Renal pelvis (tissue), 12 donors: ENCODE measurements at places on chromosomes 5 and 9. TPM values are rescaled to one million over a fixed set of nuclear protein-coding genes. Genes with fewer than 3 reads are reported as not detected.

DHFR gene
- 54.7 TPM for polyA plus RNA-seq

NMUR2 gene
- polyA plus RNA-seq = 0.09 TPM

TMCO6 gene
- polyA plus RNA-seq = 16.5 TPM

DOCK8 gene
- 12.9 TPM for polyA plus RNA-seq

CCDC69 gene
- polyA plus RNA-seq = 5.5 TPM

SLC45A2 gene
- polyA plus RNA-seq = 0.96 TPM

SMIM33 gene
- polyA plus RNA-seq = 0.12 TPM

SPACA9 gene
- polyA plus RNA-seq = 10.8 TPM

IL4 gene
- not detected for polyA plus RNA-seq

BAAT gene
- polyA plus RNA-seq = 0.31 TPM

DNA sequence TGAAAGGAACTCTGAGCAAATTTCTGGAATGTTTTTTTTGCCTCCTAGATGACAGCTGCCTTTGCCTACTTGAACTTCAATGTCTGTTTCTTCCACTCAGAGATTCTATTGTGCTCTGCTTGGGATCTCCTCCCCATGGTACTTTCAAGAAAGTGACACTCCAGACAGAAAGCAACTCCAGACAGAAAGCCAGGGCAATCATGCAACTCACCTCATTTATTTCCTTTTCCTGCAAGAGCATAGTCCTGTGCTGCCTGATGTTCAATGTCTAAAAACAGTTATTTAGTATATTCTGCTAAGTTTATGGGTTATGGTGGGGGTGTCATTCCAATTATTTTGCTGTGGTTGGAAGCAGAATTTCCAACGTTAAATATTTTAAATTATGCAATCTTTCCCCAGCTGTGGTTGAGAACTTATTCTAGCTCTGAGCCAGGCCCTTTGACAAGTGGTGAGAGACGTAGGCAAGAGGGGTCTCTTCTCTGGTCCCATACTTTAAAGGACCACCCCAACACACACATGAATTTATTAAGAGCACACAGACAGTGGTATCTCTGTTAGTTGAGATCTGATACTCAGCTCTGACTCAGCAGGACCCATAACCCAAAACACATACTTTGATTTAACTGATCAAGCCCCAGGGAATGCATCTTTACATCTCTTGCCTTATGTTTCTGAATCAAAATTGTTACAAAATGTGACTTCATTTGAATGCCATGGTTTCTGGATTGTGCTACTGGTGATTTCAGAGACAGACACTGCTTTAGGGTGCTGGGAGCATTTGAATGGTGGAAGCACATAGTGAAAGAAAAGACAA is 39.5 kb upstream of the MAMDC2 start:
- DNase-seq = no peak

- peak; percentile 94 for DNase-seq
Observed at GRCh38 chr9:121650217-121651007, 1.0 kb upstream of the DAB2IP start.

- no peak for DNase-seq
Observed at GRCh38 chr5:31397926-31398557, 133.9 kb downstream of the DROSHA start.

GRCh38 chr9:110058304-110058953 is 149.5 kb downstream of the C9orf152 start:
- peak; percentile 42 for DNase-seq

GRCh38 chr9:78021697-78022096 is 9.9 kb downstream of the GNAQ start:
- no peak for DNase-seq

GRCh38 chr5:28896949-28897348 is 1858.6 kb upstream of the CDH9 start:
- DNase-seq = no peak

- no peak for DNase-seq
Observed at GRCh38 chr5:14561741-14562140, 19.9 kb upstream of the OTULINL start.

DNA sequence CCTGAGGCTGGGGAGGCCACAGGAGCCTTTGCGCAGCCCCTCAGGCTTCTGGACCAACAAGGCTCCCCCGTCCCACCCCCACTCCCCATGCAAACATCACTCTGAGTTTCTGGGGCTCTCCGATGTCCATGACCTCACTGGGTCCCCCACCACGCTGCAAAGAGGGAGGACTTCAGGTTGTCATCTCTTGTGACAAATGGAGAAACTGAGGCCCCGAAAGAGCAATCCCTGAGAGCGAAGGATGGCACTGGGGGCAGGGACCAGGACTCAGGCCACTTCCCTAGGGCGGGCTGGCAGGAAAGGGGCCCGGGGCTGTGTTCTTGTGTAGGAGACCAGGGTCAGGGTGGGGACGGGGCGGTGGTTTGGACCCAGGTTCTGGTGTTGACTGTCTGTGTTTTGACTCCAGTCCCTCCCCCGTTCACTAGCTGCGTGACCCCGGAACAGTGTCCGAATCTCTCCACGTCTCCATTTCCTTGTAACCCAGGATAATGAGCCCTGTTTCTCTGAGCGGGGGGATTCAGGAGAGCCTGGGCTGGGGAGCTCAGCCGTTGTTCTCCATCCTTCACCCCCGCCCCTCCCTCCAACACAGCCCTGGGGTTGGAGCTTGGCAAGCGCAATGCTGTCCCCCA is 13.9 kb downstream of the FIBCD1 start:
- no peak for DNase-seq

GRCh38 chr5:67547682-67548081 is 351.1 kb upstream of the CD180 start:
- DNase-seq = no peak

DNA sequence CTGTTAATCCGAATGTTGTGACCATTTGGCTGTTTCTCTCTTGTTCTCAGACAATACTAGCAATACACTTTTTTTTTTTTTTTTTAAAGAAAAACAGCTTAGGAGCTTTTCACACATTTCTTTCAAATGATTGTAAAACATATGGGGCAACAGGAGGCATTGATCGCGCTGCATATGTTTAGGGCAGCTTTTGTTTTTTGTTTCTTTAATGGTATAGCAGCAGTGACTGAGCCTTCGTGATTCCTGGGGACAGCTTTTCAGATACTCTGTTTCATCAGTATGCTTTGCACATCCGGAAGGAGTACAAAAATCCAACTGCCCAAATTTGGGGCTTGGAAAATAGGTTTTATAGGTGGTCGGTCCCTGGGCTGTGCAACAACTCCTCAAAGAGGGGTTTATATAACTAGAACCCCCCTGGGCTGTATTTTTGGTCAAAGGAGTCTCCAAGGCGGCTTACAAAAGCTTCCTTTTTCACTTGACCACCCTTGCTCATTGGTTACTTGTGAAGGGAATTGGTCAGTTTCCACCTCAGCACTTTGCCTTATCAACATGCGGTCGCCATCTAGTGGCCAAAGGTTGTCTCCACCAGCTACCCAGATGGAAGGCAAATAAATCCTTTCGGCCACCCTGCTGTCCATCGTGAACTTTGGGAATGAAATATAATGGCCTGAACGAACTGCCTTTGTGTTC is 91.8 kb downstream of the PDE6A start:
- peak; percentile 65 for DNase-seq

DNA sequence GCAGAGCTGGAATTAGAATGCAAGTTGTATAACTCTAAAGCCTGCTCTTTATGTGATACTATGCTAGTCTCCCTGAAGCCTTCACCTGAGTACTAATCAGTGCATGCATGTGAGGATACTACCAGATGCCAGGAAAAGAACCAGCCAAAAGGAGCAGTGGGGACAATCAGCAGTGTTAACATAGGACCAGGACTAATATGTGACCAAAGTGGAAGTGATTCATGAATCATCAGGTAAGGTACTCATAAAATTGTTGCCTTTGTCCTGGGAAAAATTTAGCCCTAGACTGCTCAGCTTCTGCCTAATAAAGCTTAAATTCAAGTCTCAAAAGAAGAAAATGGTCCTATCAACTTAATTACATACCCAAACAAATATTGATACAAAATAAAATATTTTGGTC is 13.4 kb upstream of the TSLP start:
- DNase-seq = no peak

DNA sequence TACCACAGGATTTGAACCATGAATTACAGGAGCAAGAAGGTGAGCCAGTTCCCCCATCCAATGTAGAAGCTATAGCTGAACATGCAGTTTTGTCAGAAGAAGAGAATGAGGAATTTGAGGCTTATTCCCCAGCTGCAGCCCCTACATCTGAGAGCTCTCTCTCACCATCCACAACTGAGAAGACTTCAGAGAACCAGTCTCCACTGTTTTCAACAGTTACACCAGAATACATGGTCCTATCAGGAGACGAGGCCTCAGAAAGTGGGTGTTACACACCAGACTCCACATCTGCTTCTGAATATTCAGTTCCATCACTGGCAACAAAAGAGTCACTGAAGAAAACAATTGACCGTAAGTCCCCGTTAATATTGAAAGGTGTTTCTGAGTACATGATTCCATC is 40.9 kb downstream of the CMYA5 start:
- no peak for DNase-seq

DNA sequence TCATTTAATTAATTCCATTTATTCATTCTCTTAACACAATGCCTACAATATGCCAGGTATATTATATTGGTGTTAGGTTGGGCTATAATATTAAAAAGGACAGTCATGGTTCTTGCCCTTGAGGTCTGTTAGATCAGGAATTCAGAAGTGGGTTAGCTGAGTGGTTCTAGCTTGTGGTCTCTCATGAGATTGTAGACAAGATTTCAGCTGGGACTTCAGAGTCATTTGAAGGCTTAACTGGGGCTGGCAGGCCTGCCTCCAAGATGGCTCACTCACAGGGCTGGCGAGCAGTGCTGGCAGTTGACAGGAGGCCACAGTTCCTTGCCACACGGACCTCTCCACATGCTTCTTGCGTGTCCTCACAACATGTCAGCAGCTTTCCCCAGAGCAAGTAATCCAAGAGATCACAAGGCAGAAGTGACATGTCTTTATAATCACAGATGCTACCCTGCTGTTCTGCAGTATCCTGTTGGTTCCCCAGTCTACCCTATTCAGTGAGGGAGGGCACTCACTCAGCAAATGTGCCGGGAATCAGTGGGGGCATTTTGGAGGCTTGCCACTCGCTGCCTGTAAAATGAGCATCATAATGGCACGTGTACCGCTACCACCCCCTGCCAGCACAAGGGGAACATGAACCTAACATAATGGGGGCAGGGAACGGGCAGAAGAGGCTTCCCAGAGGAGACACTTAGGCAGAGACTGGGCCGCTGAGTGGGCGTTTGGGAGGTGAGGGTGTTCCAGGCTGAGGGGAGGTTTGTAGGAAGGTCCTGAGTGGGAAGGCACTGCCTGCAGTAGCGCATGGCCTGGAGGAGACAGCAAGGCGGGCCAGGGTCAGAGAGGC is 70.0 kb downstream of the EXOSC2 start:
- DNase-seq = no peak

GRCh38 chr9:8860925-8861324 is 1061.3 kb upstream of the DMAC1 start:
- DNase-seq = no peak

DNA sequence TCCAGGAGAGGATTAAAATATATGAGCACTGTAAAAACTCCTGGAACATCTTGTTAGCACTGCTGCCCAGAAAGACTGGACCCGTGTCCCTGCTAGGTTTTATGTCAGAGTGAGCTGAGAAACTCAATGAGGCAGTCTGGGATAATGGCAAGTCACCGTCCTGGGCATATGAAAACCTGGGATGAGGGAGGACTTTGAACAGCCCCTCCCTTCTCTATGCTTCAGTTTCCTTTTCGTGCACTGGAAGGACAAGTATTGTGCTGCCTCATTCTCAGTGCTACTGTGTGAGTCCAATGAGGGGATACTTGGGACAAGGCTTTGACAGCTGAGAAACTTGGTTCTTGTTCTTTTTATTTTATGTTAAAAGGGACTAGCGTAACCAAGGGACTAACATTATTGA is 143.0 kb upstream of the SHB start:
- DNase-seq = no peak

DNA sequence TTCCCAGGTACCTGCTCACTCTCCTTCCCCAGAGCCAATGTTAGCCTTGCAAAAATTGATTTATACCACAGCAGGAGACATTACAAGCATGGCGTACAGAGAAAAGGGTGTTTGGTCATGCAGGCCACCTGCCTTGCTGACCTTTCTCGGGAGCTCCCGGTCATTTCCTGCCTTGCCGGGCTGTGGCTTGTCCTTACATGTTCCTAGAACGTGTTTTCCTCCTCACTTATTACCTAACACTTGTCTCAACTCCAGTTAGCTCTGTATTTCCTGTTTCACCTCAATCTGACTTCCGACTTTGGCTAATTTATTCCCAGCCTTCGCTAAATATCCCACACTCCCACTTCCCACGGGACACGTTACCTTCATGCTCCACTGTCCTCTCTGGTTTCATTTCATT is 282.5 kb downstream of the ICE1 start:
- no peak for DNase-seq

GRCh38 chr5:1795506-1795905 is 4.1 kb downstream of the MRPL36 start:
- DNase-seq = no peak

- DNase-seq = no peak
Observed at GRCh38 chr9:37617832-37618231, 25.4 kb upstream of the TOMM5 start.

DNA sequence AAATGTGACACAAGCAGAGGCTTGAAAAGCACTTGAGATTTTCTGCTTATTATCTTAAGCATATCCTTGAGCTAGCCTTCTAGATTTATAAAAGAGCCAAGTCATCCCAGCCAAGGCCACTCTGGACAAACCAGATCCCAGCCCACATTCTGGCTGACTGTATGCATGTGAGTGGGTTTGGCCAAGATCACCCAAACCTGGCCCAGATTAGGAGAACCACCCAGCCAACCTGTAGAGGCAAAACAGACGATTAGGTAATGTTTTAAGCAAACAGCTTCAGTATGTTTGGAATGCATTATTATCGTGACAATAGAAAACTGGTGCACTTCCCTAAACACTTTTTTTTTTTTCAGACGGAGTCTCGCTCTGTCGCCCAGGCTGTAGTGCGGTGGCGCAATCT is 151.9 kb downstream of the SPATA31D1 start:
- DNase-seq = no peak

DNA sequence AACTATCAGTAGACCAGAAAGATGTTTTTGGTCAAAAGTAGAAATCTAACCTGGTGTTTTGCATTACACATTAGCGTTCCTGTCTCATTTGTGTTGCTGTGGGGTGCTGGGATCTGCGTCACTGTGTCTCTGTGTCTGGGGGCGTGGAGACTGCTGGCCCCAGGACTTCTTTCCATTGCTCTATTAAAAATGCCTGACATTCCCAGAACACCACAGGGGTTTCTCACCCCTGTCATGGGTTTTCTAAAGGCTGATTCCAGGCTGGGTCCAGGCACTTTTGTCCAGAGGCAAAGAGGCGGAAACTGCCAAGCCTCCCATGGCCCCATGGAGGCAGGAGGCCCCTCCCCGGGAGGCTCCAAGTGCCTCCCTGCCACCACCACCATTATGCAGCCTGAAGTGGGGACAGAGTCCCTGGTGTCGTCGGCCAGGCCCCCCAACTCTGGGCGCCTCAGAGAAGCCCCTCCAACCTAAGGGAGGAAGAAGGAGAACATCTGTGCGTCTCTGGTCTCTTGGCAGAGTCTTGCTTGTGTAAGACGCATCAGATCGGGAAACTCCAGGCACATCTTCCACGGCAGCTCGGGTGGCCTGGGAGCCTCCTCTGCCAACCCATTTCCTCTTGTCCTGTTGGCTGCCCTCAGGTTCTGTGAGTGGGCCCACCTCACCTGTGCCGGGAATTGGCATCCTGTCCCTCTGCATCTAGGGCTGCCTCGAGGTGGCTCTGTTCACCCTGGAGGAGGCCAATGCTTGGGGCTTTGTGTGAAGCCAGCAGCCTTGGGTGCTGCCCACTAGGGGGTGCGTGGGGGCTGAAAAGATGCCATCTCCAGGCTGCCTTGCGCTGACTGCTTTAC is 13.8 kb upstream of the PLEKHG4B start:
- DNase-seq = no peak
